ENCODE measurements at places on chromosomes 5 and 9. TPM values are rescaled to one million over a fixed set of nuclear protein-coding genes. Genes with fewer than 3 reads are reported as not detected.
A peak's percentile ranks its signal among the peaks of the same experiment; 100 is the strongest.

CYLC2 gene
- not detected for total RNA-seq

DNA sequence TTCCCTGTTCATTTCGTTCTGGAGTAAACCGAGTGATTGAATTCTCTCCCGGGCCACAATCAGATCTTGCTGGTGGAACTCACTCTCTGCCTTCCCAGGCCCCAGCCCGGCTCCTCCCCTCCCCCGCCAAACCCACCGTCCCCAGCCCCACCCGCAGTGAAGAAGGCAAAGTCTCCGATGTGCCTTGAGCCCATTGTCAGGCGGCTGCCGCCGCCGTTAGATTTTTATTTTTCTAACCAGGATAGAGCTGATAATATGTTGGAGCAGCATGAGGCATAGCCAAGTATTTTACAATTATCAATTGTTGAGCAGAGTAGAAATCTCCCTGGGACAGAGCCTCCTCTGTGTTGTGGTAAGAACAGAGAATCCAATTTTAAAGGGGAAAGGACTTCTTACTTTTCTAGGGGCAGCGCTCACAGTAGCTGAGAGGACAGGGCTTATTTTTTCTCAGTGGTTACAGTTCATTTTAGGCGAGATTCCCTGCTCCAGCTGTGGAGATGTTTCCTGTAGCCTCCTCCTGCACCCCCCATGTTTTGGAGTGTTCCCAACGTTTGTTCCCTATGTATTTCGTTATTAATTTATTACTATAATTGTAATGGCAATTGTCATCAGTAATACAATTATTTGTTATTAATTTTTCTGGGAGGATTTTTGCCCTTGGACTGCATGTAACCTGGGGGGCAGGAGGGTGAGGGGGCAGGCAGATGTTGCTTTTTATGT, 1.3 kb downstream of the PSAT1 start:
- DNase-seq, result no peak

- DNase-seq, result peak; percentile 97
Measured at GRCh38 chr5:78747705-78748359, 99.3 kb upstream of the LHFPL2 start.

TRIM14 gene
- total RNA-seq, result 2.8 TPM

- no peak for DNase-seq
Measured at GRCh38 chr9:122086873-122087272, 6.2 kb downstream of the TTLL11 start.

OR13C3 gene
- not detected for total RNA-seq

All from skin of body (tissue), 3 donors.